ENCODE measurements at places on chromosomes 12 and 14.

- DNase-seq = no peak
Observed at GRCh38 chr12:129854591-129854990, 49.2 kb downstream of the TMEM132D start.

GRCh38 chr14:66974397-66975025 lies 214.7 kb upstream of the GARIN2 start:
- DNase-seq = no peak

GRCh38 chr12:82361461-82361915 lies 3.2 kb downstream of the METTL25 start:
- DNase-seq = no peak

GRCh38 chr14:89922031-89922907 lies 32.3 kb downstream of the EFCAB11 start:
- DNase-seq = no peak

GRCh38 chr12:77835969-77836368 lies 5.3 kb downstream of the NAV3 start:
- no peak for DNase-seq

GRCh38 chr14:96176275-96176674 lies 28.4 kb upstream of the BDKRB2 start:
- no peak for DNase-seq

DNA sequence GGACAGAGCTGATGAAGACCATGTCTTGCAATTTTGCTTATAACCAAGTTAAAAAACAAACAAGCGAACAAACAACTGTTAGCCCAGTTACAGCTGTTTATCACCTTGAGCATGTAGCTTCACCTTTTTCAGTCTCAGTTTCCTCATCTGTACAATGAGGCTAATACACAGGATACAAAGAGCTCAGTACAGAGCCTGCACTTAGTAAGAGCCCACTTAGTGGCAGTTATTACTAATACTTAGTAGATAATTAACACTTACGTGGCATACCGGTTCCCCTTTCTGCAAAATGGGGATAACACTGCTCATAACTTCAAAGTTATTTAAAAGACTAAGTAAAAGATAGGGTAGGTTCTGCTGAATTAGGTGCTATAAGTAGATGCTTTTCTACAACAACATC lies 228.0 kb downstream of the MON2 start:
- DNase-seq = no peak
